Astrocyte (in vitro differentiated cells and primary cell): ENCODE measurements at places on chromosomes 7 and 10.

- DNase-seq, result peak; percentile 94
Observed at GRCh38 chr7:6443372-6443941, 4.3 kb downstream of the DAGLB start.

- no peak for DNase-seq
Observed at GRCh38 chr7:91609525-91609924, 271.0 kb downstream of the MTERF1 start.

GRCh38 chr10:110686949-110687348 lies 42.8 kb downstream of the RBM20 start:
- DNase-seq, result no peak

- DNase-seq, result no peak
Observed at GRCh38 chr10:11208243-11208642, 190.6 kb downstream of the CELF2 start.

GRCh38 chr7:35035511-35035961 lies 1.7 kb downstream of the DPY19L1 start:
- DNase-seq, result peak; percentile 47

DNA sequence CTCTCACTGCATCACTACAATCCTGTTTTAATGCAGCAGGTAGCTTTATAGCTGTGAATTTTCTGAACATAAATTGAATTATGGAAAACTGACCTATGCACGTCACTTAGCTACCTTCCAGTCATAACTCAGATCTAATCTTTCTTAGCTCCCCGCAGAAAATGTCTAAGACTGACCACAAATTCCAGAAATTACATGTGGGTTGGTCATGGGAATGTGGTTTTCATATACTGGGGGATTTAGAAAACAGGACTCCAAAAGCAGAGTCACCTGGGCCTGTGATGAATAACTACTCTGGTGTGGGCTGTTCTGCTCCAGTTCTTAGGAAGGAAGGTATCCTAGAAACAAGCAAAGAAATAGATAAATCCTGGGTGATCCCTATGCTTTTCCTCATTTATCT lies 178.4 kb upstream of the LRRTM3 start:
- peak; percentile 99 for DNase-seq

GRCh38 chr10:23505797-23506465 lies 67.1 kb downstream of the OTUD1 start:
- no peak for DNase-seq

DNA sequence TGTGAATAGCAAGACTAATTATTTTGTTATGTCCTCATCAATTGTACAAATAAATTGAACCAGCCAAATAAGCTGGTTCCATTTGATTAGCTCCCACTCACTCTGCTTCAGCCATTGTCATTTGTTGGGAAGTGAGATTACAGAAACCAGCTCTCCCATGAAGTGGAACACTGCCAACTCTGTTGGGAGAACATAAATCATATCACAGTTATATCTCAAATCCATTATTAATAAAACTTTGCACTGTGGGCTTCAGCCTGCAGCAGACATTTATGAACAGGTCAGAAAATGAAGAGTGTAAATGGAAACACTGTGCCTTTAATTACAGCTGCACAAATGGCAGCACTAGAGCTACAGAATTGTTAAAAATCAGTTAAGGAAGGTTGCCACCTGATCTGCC lies 46.7 kb upstream of the TEX47 start:
- DNase-seq, result no peak

GRCh38 chr10:3747248-3747960 lies 37.6 kb downstream of the KLF6 start:
- no peak for DNase-seq

- DNase-seq, result peak; percentile 35
Observed at GRCh38 chr7:114356133-114356532, 58.5 kb upstream of the FOXP2 start.

- no peak for DNase-seq
Observed at GRCh38 chr7:104878577-104878976, 135.4 kb upstream of the KMT2E start.

- no peak for DNase-seq
Observed at GRCh38 chr7:19663816-19664462, 44.9 kb downstream of the POLR1F start.

DNA sequence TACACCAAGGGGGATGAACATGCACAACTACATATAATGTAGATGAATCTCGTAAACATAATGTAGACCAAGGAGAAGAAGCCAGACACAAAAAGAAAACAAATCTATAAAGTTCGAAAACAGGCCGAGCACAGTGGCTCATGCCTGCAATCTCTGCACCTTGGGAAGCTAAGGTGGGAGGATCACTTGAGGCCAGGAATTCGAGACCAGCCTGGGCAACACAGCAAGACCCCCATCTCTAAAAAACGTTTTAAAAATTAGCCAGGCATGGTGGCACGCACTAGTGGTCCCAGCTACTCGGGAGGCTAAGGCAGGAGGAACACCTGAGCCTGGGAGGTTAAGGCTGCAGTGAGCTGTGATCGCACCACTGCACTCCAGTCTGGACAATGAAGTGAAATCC lies 68.5 kb downstream of the GLI3 start:
- no peak for DNase-seq

- no peak for DNase-seq
Observed at GRCh38 chr10:6815346-6815745, 235.3 kb upstream of the PRKCQ start.

DNA sequence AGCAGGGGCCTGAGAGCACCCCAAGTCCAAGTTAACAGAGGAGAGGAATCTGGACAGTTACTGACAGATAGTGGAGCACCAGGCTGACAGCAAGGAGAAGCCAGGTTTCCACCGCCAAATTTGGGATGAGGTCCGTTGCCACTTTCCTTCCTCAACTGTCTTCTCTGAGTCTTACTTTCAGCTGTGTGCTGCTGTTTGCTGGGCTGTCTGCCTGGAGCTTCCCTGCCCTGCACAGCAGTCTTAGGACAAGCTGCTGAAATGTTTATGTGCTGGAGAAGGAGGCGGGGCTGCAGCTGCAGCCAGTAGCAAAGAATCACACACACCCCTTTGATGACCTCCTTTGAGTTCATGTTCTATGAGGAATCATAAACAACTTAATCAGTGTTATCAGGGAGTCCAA lies 17.4 kb upstream of the CYP3A7 start:
- no peak for DNase-seq

GRCh38 chr10:130411496-130412085 lies 275.4 kb downstream of the GLRX3 start:
- DNase-seq, result no peak

DNA sequence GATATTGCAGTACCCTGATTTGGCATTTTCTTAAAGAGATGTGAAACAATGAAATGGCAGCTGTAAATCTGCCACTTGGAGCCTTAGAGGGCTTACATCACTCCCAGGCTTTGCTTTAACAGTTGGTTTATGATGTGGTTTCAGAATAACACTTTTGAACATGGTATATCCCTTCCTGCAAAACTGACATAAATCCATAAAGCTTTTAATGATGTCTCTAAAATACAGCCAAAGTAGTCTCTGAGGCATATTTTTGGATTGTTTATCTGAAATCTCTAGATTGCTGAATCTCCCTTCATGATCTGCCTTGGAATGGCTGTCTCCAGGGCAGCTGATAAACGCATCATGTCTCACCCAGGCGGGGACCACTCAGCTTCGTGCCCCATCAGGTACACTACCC lies 377.8 kb upstream of the C7orf33 start:
- no peak for DNase-seq

GRCh38 chr10:89120931-89121763 lies 86.0 kb downstream of the CH25H start:
- DNase-seq, result peak; percentile 38

DNA sequence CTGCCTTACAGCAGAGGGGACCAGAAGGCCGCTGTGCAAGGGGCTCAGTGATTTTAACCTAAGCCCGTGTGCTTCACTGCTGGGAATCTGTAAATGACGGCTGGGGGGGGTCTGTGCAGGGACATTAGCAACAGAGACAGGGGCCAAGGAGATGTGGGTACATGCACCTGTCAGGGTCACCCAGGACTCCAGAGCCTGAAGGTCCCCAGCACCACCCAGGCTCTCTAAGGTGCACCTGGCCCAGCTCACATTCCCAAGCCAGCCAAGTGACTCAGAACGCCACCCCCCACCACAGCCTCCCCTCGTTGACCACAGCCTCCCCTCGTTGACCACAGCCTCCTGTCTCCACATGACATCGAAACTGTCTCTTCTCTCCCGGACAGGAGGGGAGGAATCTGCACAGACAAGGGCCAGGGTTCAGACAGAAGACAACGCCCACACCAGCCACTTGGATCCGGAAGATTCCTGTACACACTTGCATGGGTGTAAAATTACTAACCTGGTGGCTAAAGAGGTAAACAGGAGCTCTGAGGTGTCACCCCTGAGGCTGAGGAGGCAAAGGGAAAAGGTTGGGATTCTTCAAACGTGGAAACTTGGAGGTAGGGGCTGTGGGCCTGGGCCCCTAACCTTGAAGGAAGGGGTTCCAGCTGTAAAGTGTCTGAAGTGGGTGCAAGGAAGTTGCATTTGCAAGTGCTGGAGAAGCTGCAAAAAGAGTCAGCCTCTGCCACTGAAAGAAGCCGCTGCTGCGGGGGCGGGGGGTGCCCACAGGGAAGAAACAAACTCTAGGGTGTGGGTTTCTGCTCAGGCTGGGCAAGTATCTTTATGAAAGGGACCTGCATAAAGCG lies 27.0 kb downstream of the CALML3 start:
- DNase-seq, result peak; percentile 72

GRCh38 chr10:58724781-58725180 lies 212.1 kb downstream of the BICC1 start:
- no peak for DNase-seq

- no peak for DNase-seq
Observed at GRCh38 chr10:80283119-80283518, 6.3 kb downstream of the MAT1A start.

DNA sequence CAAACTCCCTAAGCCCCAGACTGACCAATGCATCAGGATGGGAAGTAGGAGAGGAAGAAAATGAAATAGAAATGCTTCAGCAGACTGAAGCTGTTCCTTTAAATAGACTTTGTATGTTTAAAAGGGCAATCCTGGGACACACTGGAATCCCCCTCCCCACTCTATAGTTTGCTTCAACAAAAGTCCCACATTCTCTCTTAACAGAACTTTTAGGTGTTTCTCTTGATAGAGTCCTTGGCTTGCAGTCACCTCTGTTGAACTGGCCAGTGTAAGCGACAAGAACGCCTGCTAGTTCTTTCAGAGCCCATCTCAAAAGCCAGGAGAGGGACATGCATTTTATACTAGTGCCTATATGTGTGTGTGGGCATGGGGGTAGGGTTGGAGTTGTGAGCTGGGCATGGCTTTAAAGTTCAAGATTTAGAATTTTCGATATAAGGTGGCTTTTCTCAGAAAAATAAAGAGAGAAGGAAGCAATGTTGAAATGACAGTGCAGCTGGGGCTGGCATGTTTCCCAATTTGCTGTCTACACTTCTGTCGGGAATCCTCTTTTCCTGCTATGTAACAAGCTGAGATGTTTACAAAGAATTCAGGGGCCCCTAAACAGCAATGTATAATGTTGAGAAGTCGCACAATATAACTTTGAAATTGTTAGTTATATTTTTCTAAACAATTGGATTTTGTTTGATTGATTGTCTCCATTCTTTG lies 2.1 kb downstream of the TBX20 start:
- no peak for DNase-seq

DNA sequence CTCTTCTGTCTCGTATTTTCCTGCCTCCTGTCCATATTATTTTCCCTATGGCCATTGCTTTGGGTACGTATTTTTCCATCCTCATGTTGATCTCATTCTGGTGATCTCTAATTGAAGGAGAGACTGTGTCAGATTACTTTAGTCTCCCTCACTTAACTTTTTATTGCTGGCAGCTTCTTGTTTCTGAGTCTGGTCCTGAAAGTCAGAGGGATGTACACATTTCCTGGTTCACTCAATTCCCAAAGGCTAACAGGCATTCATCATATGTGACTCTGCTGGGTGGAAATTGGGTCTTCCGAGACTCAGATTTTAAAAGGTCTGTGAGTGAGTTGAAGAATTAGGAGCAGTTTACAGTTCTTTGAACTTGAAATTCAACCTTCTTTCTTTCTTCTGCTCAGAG lies 10.9 kb downstream of the UMAD1 start:
- DNase-seq, result no peak

GRCh38 chr10:18378766-18379165 lies 238.5 kb downstream of the CACNB2 start:
- no peak for DNase-seq

DNA sequence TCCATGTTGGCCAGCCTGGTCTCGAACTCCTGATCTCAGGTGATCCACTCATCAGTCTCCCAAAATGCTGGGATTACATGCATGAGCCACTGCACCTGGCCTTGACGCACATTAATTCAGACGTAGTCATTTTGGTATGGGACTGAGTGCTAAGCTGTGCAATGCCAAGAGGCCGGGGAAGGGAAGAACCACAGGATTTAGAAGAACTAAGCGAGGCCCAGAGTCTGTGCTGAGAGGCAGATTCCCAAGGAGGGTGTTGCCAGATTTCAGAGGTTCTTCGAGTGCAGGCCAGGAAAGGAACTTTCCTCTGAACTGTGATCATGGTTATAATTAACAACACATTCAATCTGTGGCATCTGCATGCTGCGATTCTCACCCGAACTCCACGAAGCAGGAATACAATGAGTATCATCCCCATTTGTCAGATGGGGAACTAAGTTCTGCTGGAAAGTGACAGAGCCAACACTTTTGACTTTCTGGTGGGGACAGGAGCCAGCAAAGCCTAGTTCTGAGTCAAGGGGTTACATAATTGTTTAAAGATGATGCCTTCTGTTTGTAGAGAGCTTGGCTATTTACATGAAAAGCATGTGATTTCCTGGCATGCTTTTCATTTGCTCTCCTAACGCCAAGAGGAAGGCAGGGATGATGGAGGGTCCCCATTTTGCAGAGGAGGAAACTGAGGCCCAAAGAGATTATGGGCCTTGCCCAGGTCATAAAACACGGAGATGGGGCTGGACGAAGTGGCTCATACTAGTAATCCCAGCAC lies 6.2 kb upstream of the ZAN start:
- DNase-seq, result peak; percentile 96

GRCh38 chr10:100836891-100837290 lies 75.9 kb upstream of the SLF2 start:
- no peak for DNase-seq

DNA sequence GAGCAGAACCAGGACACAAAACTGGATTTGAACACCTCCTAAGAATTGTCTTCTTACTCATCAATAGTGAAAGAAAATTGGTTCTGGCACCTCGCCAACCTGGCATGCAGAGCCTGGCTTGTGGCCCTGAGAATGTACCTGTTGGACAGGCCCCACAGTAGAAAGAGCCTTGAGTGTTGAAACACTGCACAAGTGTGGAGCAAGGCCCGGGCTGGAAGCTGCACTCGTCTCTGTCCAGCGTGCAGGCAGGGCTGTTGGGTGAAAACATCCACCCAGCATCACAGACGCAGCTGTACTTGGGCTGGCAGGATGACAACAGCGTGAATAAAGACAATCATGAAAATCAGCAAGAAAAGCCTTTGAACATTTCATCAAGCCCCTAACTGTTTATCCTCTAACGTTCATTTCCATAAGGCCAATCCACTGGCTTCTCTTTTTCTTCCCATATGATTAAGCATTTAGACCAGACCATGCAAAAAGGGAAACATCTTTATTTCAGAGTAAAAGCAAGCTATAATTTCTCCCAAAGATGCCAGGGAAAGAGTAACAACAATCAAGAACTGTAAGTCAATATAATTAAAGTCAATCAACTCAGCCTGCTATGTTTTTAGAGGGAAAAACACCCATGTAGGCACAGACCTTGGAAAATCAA lies 15.6 kb downstream of the CUBN start:
- DNase-seq, result peak; percentile 30

- peak; percentile 53 for DNase-seq
Observed at GRCh38 chr10:33290321-33291052, 44.0 kb downstream of the NRP1 start.
